ENCODE measurements at places on chromosomes 4 and X. TPM values are rescaled to one million over a fixed set of nuclear protein-coding genes. Genes with fewer than 3 reads are reported as not detected.

- DNase-seq, result no peak
- no peak overlapping the region for H3K27ac ChIP-seq
- no peaks in the 10 kb centered on the region for H3K27me3 ChIP-seq
- H3K36me3 ChIP-seq, result no peaks in the 10 kb centered on the region
Observed at GRCh38 chr4:21873145-21873544, 75.4 kb downstream of the KCNIP4 start.

EXOC1L gene
- total RNA-seq, result not detected

- H3K4me1 ChIP-seq, result no peaks in the 10 kb centered on the region
Observed at GRCh38 chr4:8550691-8551090, 29.5 kb upstream of the GPR78 start.

DNA sequence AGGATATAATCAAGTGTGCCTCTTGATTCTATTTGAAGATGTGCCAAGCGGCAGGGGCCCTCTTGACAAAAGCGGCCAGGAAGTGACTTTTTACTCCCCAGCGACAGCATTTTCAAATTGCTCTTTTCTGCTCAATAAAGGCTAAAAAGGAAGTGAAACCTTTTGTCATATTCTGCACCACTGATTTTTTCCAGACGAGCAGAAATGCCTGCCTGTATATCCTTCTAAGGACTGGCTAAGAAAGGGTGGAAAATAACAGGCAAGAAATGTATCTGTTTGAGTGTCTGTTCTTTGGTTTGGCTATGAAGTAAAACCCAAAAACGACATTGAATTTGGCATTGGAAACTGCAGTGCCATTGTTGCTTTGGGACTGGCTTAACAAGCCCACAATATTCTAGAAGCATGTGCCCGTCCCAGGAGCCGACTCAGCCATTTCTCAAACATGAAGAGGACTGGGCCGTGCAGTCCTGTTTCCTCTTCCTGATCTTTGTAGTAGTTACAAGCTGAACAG lies 25.4 kb downstream of the TMSB4X start:
- no peaks in the 10 kb centered on the region for H3K36me3 ChIP-seq
- H3K4me3 ChIP-seq, result no peak overlapping the region
- H3K27me3 ChIP-seq, result no peaks in the 10 kb centered on the region
- no peak for DNase-seq
- H3K4me1 ChIP-seq, result no peaks in the 10 kb centered on the region
- H3K27ac ChIP-seq, result no peak overlapping the region

DNA sequence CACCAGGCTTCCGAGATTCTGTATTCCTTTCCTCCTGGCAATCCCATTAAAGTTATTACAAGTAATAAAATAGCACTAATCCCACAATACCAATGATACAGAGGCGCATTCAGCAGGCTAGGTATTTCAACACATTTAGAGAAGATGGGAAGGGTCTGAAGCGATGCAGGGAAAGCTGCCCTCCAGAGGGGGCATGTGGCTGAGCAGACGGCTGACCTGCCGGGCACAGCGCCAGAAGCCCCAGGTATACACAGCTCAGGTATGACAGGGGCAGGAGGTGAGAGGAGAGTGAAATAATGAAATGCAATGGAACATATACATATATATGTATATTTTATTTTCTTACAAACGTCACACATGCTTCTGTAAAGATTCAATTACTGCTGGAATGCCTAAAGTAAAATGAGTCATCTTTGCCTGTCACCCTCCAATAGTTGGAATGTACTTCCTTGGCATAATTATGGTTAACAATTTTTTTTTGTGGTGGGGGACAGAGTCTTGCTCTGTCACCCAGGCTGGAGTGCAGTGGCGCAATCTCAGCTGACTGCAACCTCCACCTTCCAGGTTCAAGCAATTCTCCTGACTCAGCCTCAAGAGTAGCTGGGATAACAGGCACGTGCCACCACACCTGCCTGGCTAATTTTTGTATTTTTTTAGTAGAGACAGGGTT lies 21.3 kb upstream of the CDKN2AIP start:
- no peak for DNase-seq
- H3K36me3 ChIP-seq, result no peaks in the 10 kb centered on the region
- no peaks in the 10 kb centered on the region for H3K27me3 ChIP-seq
- no peaks in the 10 kb centered on the region for H3K4me1 ChIP-seq
- H3K4me3 ChIP-seq, result no peak overlapping the region
- no peak overlapping the region for H3K27ac ChIP-seq

DNA sequence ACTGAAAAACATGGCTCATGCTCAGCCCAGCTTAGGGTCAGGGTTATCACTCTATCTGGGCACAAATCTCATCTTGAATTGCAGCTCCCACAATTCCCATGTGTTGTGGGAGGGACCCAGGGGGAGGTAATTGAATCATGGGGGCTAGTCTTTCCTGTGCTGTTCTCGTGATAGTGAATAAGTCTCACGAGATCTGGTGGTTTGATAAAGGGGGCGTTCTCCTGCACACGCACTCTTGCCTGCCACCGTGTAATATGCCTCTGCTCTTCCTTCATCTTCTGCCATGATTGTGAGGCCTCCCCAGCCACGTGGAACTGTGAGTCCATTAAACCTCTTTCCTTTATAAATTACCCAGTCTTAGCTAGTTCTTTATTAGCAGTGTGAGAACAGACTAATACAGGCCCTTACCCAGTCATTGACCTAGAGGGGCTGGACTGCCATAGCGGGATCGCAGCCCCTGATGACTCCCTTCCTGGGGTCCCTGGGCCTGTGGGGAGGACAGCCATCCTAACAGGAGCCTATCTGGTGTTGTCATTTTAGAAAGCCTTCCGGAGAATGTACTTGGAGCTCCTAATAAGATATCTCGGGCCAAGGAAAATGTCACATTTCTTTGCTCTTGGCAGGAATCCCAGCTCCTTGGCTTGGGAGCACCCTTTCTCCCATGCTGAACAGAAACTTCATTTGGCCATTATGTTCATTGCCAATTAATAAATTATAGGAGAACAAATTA lies 112.6 kb downstream of the PHKA2 start:
- H3K27me3 ChIP-seq, result no peaks in the 10 kb centered on the region
- no peaks in the 10 kb centered on the region for H3K36me3 ChIP-seq
- no peak overlapping the region for H3K4me3 ChIP-seq
- H3K27ac ChIP-seq, result no peak overlapping the region

DNA sequence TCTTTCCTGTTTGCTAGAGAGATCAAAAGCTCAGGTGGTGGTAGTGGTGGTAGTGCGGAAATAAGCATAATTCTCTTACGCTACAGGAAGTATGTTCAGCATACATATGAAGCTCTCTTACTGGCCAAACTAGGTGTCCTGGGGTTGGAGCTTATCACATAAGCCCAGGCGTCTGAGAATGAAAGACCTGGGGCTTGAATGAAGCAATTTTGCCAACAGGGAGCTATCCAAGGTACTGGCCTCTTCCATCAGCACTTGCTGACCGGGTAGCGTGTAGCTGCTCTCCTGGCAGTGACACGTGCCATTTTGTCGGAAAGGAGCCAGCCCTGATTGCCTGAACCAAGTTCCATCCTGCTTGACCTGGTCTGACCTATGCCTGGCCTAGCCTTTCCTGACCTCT lies 65.9 kb upstream of the HPF1 start:
- no peak overlapping the region for H3K4me3 ChIP-seq
- H3K27ac ChIP-seq, result no peak overlapping the region
- no peaks in the 10 kb centered on the region for H3K4me1 ChIP-seq
- no peaks in the 10 kb centered on the region for H3K27me3 ChIP-seq

Measured in gastrocnemius medialis (tissue), 4 donors.